WERI-Rb-1 (cell line): ENCODE measurements at places on chromosomes 4 and X.
A peak's percentile ranks its signal among the peaks of the same experiment; 100 is the strongest.

- no peak for DNase-seq
Measured at GRCh38 chr4:19522966-19523365, 728.7 kb upstream of the SLIT2 start.

GRCh38 chr4:54717694-54718093, 59.9 kb downstream of the KIT start:
- DNase-seq, result no peak

DNA sequence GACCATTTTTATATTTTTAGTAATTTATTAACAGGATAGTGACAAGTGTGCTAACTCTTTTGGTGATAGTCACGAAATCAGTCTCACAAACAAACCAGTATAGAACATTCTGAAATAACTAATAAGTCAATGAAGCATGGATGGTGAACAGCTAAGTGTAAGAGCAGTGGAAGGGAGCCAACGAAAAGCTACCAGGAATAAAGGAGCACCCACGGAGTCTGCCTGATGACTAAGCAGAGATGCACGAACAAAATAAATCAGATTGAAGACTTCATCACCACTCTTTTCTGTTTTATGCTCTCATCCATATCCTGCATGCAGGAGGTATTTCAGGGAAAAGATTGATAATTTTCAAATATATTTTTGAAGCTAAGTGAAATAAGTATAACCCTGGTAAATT, 891.1 kb upstream of the HS3ST1 start:
- no peak for DNase-seq

DNA sequence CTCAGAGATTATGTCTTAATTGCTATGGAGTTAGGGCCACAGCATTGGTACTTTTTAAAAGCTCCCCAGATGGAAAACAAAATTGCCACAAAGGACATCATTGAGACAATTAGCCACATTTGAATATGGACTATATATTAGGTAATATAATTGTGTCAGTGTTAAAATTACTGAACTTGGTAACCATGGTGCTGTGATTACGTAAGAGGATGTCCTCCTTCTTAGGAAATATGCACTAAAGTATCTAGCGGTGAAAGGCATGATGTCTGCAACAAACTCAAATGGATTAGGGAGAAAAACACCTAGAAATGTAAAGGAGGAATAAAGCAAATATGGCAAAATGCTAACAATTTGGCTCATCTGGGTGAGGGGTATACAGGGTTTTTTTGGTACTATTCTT, 89.9 kb upstream of the PAK3 start:
- DNase-seq, result no peak

- no peak for DNase-seq
Measured at GRCh38 chr4:42112846-42113245, 39.6 kb downstream of the BEND4 start.

DNA sequence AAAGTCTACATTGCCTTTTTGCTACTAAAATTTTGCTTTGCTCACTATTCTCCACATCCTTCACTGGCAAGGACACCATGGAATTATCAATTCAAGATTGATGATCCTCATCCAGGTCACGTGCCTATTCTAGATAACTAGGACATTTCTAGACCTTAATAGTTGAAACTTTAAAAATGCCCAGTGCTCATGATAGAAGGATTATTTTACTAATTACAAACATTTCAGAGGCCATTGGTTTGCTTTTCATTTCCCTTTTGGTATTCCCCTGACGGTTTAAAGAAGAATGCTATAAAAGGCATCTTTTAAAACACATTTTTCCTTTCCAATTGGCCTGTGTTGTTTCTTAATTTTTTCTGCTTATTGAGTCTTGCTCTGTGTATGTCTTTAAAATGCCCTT, 249.4 kb downstream of the NDST4 start:
- no peak for DNase-seq

- no peak for DNase-seq
Measured at GRCh38 chrX:41241962-41242361, 92.0 kb upstream of the DDX3X start.

GRCh38 chr4:163332526-163333406, at the start of gene NPY1R:
TSS of gene NPY1R (minus strand) at chr4:163332596. CDS start at chr4:163326554, 6,042 bp downstream.
- DNase-seq, result peak; percentile 93
